ENCODE measurements at places on chromosomes 7 and 10.

DNA sequence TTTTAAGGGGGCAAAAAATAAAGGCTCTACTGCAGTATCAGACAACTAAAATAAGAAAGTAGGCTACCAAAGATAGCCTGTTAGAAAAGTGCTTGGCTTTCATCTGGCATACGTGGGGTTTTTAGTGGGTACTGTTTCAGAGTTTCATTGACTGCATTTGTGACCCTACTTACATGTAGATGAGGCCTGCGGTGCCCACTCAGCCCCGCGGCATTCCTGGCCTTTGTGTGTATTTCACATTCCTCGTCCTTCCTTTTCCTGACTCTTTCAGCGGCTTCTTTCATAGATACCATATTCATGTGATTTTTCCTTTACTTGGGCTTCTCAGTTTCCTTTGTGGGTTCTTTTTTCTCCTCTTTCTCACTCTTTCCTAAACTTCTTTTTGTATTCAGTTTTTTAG is 50.7 kb downstream of the UBE3C start:
- no peak for DNase-seq

GRCh38 chr10:17430647-17431355 is 23.6 kb downstream of the ST8SIA6 start:
- DNase-seq: peak; percentile 49

DNA sequence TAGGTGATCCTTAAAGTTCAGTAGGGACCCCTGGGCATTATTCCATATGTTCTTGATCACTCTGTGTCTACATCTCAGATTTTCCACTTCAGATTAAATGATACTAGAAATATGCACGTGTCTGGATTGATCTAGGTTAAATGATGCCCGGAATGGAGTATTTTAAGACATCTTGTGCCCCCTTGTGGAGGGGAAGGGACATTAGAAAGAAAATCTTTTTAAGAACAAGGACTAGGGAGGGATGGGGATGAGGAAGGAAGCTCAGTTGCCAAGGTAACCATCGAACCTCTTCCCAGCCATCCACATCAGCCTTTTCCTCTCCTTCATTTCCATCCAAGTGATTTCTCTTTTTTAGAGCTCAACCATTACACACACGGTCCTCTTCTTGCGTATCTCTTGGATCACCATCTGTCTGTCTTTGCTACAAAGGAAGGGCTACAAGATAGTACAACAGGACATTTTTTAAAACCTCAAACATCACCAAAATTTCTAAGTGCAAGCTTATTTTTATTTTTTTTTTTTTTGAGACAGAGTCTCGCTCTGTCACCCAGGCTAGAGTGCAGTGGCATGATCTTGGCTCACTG is 40.5 kb downstream of the PRSS2 start:
- DNase-seq: no peak

- DNase-seq: no peak
Measured at GRCh38 chr10:69425511-69426298, 9.0 kb upstream of the TACR2 start.

DNA sequence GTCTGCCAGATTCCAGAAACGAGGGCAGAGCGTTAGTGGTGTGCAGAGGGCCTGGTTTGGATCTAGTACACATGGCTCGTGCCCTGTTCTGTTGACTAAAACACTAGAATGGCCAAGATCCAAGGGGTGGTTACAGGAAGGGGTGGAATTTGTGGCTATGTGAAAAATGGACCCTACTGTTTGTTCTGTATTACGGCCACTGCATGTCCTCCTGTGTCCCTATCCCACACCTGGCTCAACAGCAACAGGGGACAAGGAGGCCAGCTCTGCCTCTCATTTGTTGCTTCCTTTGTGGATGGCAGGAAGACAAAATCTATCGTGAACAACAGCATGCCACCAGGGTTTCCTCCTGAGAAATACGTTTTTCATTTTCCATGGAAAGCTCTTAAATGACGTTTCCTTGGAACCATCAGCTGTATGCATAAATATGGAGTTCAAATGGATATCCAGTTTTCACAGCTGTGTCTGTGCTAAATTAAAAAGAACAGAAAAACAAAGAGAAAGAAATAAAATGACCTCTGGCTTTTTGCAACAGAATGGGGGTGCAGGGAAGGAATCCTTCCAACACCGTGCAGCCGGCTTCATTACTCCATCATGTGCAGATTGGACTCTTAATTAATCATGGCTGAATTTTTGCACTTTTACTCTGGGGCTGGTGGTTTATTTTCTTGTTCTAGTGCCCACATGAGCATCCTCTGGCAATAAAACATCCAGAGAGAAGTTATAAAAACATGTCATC is 318.9 kb downstream of the CXCL12 start:
- no peak for DNase-seq

DNA sequence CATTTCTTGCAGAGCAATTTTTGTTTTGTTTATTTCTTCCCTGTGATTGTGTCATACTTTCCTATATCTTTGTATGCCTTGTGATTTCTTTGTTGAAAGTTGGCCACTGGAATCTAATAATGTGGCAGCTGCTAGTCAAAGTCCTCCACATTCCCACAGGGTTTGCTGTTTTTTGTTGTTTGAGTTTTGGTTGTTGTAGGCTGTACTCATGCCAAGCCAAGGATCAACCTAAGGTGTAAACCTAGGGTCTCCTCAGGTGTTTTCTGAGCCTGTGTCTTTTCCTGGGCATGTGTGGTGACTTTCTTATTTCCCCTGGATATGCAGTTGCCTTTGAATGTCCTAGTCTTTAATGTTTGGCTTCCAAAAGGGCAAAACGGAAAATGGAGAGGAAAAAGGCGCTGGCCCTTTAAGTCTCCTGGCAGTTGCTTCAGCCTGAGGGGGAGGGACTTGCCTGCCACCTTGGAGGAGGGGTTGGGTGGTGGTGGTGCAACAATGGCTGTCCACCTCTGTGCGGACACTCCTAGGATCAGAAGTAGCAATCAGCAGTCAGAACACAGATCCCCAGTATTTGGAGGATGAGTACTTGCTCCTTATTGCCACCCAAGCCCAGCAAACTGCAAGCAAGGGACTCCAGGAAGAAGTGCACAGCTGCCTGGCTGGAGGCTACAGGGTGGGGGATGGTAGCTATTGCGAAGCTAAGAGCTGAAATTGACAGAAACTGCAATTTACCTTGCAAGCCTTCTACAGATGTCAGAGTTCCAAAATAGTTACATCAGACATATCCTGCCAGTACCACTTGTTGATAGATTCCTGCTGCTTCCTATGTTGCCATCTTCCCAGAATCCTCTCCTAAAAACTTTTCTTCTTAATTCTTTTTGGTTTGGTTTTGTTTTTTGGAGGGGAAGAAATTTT is 5.6 kb upstream of the ZNF518A start:
- DNase-seq: no peak

DNA sequence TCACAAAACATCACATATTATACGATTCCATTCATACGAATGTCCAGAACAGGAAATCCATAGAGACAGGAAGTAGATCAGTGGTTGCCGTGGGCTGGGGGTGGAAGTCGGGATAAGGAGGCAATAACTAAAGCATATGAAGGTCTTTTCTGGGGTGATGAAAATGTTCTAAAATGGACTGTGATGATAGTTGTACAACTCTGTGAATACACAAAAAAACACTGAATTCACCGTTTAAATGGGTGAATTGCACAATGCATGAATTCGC is 3.2 kb upstream of the INSIG1 start:
- no peak for DNase-seq

DNA sequence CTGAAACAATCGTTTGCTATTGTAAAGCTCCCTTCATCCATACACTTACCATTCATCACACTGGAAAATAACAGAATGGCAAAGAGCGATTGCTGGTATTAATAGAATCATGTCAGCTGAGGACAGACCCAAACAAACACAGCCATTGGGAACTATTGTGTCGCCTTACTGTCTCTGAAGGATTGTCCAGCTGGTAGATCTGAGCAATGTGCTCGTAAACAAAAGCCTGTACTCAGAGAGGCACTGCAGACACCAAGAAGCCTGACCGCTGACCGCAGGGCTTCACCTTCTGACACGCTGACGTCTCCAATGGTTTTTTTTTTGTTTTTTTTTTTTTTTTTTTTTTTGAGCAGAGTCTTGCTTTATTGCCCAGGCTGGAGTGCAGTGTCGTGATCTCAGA is 151.0 kb upstream of the FRMD4A start:
- no peak for DNase-seq

GRCh38 chr10:101837748-101838147 is 5.9 kb downstream of the KCNIP2 start:
- DNase-seq: no peak

DNA sequence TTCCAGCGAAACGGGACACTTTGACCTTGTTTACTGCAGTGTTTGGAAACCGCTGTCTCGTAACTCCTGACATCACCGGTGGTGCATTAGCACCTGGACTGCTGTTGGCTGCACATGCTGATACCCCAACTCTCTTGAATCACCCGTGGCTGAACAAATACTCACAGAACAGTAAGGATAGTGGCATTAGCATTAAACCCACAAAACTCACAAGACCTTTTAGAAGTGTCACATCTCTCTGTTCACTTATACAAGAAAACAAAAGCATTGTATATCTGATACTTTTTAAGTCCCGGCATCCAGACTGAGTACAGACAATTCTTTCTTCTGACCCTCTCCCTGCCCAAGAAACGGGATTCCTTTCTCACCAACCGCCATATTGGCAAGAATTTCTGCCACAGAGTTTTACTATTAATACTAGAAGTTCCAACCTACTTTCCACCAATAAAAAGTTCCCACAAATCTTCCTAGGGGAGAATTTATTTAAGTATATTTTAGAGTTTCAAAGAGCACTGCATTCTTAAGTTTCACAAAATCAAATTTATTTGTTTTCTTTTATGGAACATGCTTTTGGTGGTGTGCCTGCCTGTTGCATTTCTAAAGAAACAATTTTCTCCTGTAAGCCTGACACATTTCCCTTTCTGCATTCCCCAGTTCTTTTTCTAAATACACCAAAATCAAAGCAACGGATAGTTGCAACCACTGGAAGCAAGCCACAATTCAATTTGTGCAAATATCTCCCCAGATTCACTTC is 208.4 kb upstream of the KLF14 start:
- no peak for DNase-seq

- DNase-seq: no peak
Measured at GRCh38 chr7:54888067-54888733, 129.2 kb upstream of the SEC61G start.

GRCh38 chr10:118668228-118668952 is 72.9 kb upstream of the PRLHR start:
- no peak for DNase-seq

DNA sequence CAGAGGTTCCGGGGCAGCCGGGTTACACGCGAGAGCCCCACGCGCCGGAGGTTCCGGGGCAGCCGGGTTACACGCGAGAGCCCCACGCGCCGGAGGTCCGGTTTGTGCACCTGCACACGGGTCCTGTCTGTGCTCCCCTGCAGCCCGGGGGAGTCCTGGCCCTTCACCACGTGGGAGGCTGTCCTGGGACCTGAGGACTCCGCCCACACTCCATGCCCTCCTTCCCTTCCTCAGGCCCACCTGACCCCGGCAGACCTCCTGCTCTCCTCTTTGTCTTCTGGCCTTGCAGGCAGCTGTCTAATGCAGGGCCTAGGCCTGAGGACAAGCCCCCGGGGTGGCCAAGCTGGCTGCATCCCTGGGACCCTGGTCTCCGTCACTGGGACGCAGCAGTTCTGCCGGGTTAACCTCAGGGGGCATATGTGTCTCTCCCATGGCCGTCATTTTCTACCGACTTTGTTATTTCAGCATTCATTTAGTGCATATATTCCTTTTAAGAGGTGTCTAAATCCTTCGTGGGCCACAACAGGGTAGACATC is 374.6 kb downstream of the DNAJB6 start:
- no peak for DNase-seq

GRCh38 chr10:44956717-44957706 is 2.6 kb upstream of the RASSF4 start:
- no peak for DNase-seq

GRCh38 chr7:91784469-91784868 is 96.0 kb downstream of the MTERF1 start:
- DNase-seq: no peak

DNA sequence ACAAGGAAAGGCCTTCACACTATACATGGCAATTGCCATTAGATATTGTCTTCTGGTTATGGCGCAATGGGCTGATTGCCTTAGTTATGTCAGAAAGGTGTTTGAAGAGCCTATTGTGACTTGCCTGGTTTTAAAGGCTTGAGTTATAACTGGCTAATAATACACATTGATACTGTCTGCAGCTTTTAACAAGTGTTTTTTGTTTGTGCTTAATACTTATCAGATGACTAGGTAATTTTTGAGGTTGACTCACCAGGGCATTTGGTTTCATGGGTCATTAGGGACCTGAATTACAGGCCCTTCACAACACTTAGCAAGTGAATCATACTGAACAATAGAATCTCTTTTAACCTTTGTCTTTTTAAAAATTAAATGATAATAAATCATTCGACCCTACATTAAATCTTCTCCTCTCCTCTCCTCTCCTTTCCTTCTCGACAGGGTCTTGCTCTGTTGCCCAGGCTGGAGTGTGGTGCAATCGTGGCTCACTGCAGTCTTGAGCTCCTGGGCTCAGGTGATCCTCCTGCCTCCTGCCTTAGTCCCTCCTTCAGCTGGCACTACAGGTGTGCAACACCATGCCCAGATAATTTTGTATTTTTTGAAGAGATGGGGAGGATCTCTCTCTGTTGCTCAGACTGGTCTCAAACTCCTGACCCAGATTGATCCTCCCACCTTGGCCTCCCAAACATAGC is 196.3 kb downstream of the JCAD start:
- no peak for DNase-seq

DNA sequence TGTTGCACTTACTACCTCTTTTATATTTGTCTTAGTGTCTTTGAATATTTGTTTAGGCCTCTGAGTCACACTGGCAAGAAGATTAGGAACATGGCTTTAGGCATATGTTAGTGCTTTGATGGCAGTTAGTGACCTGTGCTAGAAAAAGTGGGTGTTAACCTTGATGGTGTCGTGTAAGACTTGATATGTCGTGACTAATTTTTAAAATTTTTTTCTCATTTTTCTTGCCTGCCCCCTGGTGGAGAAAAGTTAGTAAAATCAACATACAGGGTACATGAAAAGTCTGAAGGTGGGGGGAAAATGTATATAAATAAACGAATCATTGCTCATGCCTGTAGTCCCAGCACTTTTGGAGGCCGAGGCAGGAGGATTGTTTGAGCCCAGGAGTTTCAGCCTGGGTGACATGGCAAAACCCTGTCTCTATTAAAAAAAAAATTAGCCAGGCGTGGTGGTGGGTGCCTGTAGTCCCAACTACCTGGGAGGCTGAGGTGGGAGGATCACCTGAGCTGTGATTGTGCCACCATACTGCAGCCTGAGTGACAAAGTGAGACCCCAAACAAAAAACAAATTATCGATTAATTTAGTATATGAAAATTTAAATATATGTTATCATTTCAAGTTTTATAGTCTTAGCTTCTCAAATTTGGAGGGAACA is 44.6 kb downstream of the TAX1BP1 start:
- DNase-seq: peak; percentile 0

GRCh38 chr10:46330894-46331293 is 44.1 kb downstream of the ANTXRL start:
- no peak for DNase-seq

All from stimulated activated CD4-positive, alpha-beta T cell treated with anti-CD3 and anti-CD28 coated beads, Interleukin-1b, Interleukin-23, amount 100 ng/mL, for 1 hour (primary cell).